ENCODE measurements at places on chromosomes 16 and 17. TPM values are rescaled to one million over a fixed set of nuclear protein-coding genes. Genes with fewer than 3 reads are reported as not detected.

Gene NXPH3
- not detected for total RNA-seq

Gene RTN4RL1
- total RNA-seq: not detected

Gene LPCAT2
- 8.6 TPM for total RNA-seq

Gene NPTX1
- not detected for total RNA-seq

Gene MMP28
- total RNA-seq: 55.5 TPM

Gene MT2A
- 390 TPM for total RNA-seq

Gene FOXJ1
- total RNA-seq: not detected
